Muscle of arm (tissue), 14 donors: ENCODE measurements at places on chromosomes 3 and 15.

- no peak for DNase-seq
Measured at GRCh38 chr3:117547956-117548550, 838.5 kb downstream of the TUSC7 start.

DNA sequence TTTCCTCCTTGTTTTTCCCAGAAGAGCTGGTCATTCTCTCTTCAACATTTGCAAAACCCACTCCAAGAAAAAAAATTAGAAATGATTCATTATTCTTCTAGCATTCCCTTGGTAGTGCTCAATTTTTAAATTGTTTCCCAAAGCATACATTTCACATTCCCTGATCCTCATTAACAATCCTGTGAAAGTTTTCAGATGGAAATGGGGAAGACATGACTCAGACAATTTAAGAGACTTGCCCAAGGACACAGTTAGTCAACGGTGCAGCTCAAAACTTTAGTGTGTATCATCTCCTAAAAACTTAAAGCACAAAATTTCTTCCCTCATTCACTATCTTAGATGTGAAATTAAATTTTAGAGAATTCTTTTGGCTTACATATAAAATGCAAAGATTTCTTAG lies 17.1 kb upstream of the ABI3BP start:
- DNase-seq = no peak

GRCh38 chr15:36977659-36978058 lies 122.7 kb downstream of the MEIS2 start:
- DNase-seq = no peak

- no peak for DNase-seq
Measured at GRCh38 chr3:18810306-18810661, 338.0 kb upstream of the KCNH8 start.

DNA sequence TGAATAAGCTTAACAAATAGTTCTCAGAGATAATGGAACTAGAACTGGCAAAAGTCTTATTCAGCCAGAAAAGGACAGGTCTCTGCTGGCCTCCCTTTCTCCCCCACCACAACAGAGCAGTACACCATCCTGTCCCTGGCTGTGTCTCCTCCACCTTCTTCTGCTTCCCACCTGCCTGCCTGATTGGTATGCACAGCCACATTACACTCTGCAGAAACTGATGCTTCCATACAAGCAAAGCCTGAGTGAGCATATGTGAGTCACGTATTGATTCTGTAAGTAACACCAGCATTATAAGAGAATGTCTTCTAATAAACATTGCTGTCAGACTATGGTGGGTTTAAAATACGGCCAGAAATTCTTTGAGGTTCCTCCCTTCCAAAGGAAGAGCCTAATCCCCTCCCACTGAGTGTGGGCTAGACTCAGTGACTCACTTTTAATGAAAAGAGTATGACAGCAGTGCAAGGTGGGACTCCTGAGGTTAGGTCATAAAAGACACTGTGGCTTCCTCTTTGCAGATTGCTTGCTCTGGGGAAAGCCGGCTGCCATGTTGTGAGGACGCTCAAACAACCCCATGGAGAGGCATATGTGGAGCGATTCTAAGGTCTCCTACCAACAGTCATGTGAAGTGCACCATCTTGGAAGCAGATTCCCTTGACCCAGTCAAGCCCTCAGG lies 44.4 kb downstream of the ANXA2 start:
- DNase-seq = no peak

GRCh38 chr3:46880884-46881595 lies 3.5 kb downstream of the PTH1R start:
- no peak for DNase-seq

DNA sequence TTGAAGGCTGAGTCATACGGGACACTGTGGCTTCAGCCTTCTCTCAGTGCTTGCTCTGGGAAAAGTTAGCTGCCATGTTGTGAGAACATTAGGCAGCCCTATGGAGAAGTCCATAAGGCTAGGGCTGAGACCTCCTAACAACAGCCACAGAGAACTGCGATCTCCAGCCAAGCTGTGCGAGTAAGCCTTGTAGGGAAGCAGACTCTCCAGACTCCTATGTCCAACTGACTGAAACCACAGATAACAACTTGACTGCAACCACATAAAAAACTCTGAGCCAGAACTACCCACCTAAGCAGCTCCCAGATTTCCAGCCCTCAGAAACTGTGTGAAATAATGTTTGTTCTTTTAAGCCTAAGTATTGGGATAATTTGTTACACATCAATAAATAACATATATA lies 40.7 kb downstream of the DENND6A start:
- DNase-seq = no peak

- DNase-seq = no peak
Measured at GRCh38 chr3:60630953-60631352, 620.3 kb downstream of the FHIT start.

GRCh38 chr15:53910852-53911251 lies 67.4 kb upstream of the UNC13C start:
- DNase-seq = no peak

GRCh38 chr15:54605556-54605955 lies 591.2 kb downstream of the RSL24D1 start:
- DNase-seq = no peak

- DNase-seq = no peak
Measured at GRCh38 chr15:72503147-72503546, 29.0 kb downstream of the ARIH1 start.

DNA sequence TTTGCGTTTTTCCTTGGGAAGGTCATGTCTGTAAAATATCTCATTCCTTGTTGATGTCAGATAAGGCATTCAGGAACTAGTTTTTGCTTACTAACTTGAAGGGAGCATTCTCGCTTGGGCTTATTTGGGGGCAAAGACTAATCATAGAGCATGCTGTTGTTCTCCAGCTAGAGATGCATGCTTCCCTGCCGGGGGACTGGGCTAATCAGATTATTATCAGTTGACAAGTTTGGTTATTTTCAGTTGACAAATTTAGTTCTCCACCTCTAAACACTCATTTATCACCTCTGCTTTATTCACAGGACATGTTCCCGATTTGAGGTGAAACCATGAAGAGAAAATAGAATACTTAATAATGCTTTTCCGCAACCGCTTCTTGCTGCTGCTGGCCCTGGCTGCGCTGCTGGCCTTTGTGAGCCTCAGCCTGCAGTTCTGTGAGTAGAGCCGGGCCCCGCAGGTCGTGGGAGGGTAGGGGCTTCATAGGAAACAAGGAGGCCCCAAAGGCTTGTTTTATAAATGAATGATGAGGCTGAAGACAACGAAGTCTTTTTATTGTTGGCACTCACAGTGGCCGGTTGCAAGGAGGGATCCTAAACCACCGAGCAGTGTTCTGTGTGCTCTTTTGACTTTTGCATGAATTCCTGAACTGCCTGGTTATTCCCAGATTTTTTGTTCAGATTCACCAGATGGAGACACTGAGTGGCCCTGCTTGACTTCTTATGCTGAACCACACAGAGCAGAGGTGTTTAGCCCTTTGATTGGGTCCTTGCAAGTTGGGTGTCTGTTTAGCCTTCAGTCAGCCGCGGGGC lies 28.4 kb downstream of the PXYLP1 start:
- DNase-seq = no peak

- no peak for DNase-seq
Measured at GRCh38 chr3:64262574-64263114, 37.4 kb upstream of the PRICKLE2 start.

DNA sequence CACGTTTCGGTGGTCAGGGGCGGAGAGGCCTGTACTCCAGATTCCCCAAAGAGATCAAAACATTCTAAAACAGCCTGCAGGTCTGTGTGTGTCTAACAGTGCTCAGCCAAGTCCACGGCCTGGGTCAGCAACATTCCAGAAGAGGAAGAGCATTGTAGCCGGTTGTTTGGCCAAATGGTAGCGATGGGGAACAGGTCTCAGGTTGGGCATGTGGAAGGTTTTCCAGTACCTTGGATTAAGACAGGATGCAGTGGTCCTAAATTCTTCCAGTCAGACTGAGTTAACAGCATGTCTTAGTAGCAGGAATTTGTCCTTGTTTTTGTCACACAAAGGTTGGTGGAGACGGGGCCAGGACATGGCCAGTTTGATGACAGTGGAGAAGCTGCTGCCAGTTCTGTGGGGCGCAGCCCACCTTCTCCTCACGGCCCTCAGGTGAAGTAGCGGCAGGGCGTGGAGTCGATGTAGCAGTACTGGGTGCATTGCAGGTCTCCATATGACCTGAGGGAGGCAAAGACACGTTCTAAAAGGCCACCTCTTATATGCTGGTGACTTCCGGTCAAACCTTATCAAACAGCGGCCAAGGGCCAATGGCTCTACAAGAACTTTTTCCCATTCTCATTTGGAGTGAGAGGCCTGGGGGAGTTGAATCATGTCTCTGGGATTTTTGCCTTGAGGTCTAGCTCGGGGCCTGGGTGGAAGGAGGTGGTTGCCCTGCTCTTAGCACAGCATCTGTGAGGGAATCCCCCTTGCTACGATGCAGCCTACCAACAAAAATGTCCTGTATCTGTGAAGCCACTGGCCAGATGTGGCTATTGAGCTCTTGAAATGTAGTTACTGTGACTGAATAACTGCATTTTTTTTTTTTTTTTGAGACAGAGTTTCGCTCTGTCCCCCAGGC lies 24.1 kb downstream of the EAF1 start:
- no peak for DNase-seq

DNA sequence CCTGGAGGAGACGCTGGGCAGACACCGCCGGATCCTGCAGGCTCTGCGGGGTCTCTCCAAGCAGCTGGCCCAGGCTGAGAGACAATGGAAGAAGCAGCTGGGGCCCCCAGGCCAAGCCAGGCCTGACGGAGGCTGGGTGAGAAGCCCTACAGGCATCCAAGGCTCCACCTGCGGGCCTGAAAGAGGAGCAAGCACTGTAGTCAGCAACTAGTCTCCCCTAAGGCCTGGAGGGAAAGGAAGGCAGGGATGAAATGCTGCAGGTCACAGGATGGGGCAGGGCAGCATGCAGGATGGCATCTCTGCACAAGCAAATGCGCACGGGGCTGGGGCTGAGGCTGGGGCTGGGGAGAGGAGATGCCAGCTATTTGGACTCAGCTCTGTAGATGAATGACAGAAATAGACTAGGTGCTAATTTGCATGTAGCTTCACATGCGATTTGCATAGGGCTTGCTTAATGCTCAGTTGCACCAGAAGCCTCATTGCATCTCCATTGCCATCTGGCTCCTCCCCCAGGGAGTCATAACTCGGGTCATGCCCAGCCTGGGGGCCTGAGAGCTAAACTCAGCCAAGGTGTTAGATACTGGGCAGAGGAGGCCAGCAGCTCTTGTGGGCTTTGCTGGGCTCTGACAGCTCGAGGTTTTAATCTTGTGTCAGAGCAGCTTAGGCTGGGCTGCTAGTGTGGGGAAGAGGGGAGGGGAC lies 5.2 kb upstream of the CPLX3 start:
- DNase-seq = no peak

GRCh38 chr3:106130384-106131198 lies 261.8 kb upstream of the CBLB start:
- DNase-seq = peak; percentile 62

- DNase-seq = no peak
Measured at GRCh38 chr15:65778269-65778668, 13.8 kb downstream of the DENND4A start.

DNA sequence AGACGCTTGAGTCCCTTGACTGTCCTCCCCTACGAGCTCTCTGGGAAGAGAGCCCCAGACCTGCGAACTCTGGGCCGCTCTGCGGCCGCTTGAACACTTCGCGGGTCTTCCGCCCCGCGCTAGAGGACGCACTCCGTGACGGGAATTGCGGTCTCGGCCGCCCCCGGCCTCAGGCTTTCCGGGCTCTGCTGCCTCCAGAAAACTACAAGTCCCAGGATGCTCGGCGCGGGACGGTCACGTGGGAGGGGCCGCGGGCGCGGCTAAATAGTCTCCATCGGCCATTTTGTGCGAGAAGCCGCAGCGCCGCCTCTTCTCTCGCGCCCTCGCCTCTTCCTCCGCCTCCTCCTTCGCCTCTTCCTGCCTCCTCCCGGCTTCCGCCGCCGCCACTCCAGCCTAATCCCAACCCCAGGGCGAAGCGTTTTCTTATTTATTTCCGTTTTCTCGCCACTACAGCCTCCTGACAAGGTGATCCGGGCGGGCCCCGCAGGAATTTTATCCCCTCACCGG lies at the start of gene EIF1B:
Gene EIF1B, plus strand, starts transcription at position 290 of the 507 bp plus-strand sequence. CDS start 235 bp downstream, outside the sequence.
- peak; percentile 99 for DNase-seq
